ENCODE measurements at places on chromosomes 16 and 17. TPM values are rescaled to one million over a fixed set of nuclear protein-coding genes. Genes with fewer than 3 reads are reported as not detected.

DNA sequence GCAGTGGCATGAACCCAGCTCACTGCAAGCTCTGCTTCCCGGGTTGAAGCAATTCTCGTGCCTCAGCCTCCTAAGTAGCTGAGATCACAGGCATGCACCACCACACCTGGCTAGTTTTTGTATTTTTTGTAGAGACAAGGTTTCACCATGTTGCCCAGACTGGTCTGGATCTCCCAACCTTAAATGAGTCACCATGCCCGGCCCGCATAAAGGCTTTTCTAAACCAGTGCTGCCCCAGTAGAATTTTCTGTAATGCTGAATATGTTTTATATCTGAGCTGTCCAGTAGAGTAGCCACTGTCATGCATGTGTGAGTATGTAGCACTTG is 36.9 kb upstream of the WSB1 start:
- no peak for DNase-seq

GRCh38 chr17:29645515-29646051 is 22.9 kb upstream of the CORO6 start:
- no peak for DNase-seq

DNA sequence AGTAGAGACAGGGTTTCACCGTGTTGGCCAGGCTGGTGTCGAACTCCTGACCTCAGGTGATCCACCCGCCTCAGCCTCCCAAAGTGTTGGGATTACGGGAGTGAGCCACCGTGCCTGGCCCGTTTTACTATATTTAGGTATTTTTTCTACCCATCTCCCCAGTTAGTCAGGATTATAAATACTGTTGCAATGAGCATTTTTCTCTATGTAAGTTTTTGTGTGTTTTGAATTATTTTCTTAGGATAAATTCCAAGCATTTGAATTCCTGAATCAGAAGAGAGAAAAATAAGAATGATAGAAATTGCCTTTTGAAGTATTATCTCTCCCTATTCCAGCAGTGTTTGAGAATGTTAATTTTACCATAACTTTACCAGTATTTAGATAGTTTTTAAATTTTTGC is 36.6 kb downstream of the KIAA0513 start:
- DNase-seq: no peak

- no peak for DNase-seq
Observed at GRCh38 chr16:35908942-35909341, 2449.5 kb downstream of the TP53TG3F start.

GRCh38 chr17:37373530-37374159 is 2.1 kb upstream of the C17orf78 start:
- DNase-seq: peak; percentile 65

DNA sequence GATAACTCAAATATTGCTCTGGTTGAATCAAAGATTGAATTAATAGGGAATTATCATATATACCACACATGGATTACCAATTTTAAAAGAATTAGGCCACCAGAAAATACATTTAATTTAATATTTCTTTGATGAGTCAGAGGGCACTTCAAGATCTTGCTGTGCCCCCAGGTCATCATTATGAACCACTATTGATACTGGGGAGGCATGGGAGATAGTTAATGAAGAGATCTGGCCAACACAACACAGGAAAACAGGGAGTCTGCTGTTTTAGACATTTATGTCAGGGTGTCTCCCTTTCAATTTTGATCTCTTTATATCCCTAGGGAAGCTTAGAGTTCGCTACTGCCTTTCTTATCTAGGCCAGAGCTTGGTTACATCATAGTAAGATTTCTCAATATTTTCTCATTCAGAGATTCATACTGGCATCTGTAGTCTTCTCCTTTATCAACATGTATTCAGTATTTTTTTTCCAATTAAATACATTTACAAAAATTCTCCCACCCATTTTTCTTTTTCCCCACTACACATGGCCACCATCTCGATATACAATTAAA is 158.3 kb upstream of the ZFHX3 start:
- no peak for DNase-seq

DNA sequence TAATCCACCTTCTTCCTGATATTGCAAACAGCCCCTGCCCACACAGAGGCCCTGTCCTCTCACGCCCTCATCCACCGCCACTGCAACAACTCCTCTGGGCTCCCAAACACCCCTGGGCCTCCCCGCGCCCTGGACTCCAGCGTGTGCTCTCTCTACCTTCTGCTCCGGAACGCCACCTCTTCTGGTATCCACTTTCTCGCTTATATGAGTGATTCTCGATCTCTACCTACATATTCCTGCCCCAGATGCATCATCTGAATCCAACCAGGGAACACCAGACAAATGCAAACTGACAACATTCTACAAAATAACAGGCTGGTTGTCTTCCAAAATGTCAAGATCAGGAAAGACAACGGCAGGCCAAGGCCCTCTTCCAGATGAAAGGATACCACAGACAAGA is 19.0 kb downstream of the CAMKK1 start:
- DNase-seq: no peak

DNA sequence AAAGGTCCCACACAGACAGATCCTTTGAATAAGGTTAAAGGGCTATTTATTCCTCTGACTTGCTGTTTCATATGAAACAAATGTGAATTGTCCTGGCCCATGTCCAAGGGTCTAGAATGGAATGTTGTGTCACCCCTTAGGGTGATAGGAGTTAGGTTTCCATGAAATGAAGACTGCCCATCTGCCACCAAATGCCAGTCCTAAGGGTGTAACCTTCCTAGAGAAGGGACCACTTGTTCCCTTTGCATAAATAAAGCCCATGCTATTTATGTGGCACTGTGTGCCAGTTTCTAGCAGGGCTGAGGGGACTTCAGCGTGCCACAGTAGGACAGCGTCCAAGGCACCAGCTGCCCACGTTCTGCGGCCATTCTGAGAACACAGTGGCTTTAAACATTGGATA is 171.3 kb downstream of the ABCA8 start:
- no peak for DNase-seq

DNA sequence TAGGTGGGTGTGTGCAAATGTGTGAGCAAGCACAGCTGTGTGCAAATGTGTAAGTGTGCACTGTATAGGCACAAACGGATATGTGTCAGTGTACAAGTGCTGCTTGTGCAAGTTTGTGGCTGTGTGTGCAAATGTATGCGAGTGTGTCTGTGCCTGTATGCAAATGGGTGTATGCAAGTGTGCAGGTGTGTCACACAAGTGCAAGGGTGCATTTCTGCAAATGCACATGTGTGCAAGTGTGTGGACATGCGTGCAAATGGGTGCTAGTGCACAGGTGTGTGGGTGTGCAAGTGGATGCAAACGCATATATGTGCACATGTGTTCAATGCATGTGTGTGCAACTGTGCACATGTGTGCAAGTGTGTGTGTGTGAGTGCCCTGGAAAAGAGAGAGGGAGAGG is 76.5 kb upstream of the TNRC6C start:
- DNase-seq: no peak

DNA sequence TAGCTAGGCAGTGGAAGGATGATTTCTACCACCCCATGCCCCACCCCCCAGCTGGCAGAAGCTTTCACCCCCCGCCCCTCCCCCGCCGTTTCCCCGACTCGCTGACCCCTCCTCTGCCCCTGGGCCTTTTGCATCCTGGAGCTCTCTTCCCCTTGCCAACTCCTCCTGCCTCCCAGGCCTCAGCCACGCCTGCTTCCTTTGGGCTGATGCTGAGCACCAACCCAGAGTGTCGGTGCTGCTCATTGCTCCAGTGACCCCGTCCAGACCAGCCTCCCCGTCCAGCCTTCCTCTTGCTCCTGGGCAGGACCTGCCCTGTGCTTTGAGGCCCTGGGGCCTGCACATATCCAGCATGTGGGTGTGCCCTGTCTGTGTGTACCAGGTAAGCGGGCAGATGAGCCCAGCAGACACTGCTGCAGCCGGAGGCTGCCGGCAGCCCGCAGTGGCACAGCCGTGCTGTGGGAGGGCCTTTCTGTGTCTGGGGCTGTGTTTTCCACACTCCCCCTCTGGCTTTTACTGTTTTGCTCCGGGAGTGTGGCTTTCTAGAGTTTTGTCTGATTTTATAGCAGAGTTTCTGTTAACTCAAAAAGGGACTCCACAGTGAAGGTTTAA is 72.9 kb downstream of the JPH3 start:
- no peak for DNase-seq

DNA sequence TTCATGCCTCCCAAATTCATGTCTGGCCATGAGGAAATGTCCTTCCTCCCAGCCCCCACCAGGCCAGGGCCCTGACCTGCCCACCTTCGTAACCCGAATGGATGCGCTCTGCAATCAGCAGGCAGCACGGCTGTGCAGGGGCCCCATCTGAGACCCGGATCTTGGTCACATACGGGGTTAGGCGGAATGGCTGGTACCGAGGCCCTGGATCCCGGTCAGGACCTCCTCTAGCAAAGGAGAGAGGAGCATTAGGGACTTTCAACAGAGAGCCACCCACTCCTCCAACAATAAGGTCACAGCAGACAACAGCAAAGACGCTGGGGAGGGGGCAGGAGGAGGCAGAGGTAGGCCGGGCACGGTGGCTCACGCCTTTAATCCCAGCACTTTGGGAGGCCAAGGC is 3.6 kb downstream of the PER1 start:
- no peak for DNase-seq

GRCh38 chr16:787978-788398 is at the start of gene RPUSD1:
RPUSD1 (minus strand) TSS chr16:788381; CDS start chr16:787737, 644 bp downstream.
- DNase-seq: no peak

DNA sequence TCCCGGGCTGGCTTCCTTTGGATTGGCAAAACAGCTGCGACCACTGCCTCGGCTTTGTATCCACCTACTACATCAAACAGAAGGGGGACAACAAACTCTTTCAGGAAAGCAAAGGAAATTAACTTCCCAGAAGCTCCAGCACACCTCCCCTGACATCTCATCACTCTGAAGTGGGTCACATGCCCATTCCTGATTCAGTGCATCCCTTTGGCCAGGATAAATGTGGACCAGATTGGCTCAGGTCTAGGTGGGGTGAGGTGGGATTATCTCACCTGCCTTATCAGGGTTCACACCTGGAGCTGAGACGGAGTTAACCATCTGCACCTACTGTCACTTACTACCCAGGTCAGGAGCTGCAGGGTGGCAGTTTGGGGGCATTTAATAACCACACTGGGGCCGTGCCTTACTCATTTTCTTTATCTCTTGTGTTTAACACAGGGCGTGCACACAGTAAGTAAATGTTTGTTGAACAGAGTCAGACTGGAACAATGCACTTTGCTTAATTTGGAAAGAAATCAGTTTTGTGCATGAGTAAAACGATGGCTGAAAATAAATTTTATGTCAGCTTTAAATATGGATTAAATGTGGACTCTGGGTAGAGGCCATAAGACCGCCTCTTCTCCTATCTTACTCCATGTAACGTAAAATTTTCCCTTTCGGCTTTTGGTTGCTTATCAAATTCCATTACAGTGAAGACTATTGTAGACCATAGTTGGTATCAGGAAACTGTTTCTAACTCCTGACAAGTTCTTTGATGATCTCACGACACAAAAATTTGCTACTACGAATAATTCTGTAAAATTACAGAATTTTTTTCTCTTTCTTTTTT is 36.0 kb downstream of the IQCK start:
- DNase-seq: no peak

DNA sequence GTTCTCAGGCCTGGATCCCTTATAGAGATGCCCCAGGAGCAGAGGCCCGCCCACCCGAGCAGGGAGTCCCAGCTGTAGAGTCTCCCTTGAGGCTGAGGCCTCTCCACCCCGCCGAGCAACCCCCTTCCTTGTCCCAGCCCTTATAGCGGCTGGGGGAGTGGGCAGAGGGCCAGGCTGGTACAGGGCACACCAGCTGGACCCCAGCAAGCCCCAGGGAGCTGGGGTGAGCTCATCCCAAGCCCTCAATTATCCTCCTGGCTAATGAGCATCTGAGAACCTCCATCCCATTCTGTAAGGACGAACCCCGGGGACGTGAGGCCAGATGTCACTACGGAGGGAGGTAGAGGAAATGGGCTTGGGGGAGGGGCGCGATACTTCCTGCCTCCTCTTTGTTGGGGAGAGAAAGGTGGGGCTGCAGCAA is 3.2 kb upstream of the SNN start:
- DNase-seq: no peak

- no peak for DNase-seq
Observed at GRCh38 chr17:194828-195602, 13.6 kb upstream of the DOC2B start.

DNA sequence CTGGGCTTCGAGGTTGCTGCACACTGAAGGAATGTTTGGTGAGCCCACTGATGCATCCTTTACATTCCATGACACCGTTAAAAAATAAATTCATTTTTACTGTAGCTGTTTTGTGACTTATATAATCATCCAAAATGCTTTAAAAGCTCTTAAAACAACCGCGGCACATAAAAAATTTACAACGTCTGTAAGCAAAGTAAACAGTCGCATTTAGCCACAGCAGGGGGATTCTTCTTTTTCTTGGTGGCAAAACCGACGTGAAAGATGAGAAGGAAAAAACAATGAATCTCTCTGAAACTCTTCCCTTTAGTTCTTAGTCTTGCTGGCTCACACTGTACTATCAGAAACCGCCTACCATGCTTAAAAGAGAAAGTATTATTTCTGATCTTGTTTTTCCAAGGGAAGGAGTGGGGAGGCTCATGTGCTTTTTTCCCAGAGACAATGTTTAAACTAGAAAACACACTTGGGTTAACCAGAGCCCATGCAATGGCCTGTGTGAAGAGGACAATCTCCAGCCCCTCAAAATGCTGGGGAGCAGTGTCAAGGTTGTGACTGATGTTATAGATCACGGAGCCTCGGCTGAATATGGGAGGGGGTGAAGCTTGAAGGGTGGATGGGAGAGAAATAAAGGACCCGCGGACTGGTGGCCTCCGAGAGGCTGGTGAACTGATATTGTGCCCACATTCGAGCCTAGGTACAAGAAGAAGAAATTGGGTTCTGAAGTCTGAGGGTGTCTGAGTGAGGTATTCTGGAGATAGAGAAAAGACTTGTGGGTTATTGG is 91.1 kb downstream of the IRF8 start:
- DNase-seq: no peak

DNA sequence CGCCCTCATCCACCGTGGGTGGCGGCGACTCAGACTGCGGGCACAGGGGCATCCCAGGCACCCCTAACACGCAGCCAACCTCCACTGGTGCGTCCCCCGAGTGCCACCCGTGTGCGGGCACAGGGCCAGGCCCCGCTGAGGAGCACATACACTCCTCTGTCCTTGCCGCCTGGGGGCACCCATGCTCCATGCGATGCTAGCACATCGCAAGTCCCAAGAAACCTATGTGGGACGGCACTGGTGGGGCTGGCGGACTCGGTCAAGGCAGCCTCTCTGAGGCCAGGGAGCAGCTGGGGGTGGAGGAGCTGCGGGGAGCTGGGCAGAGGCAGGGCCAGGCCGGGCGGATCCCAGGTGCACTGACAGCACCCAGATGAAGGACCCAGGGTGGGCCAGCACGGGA is 4.0 kb downstream of the ZNF598 start:
- DNase-seq: no peak

Gene PRRT2
- 0.33 TPM for total RNA-seq

Gene HIC1
- total RNA-seq: 9.9 TPM

Gene CLDN9
- 1.5 TPM for total RNA-seq

Gene PNMT
- total RNA-seq: 0.45 TPM

Gene KRT32
- not detected for total RNA-seq

Gene CHST4
- 3.9 TPM for total RNA-seq

Gene ARL16
- total RNA-seq: 5.1 TPM

Gene NPIPA3
- total RNA-seq: 0.88 TPM

Gene C1QTNF8
- not detected for total RNA-seq

Data from left lobe of liver (tissue), 2 donors.